Activated CD4-positive, alpha-beta T cell treated with anti-CD3 and anti-CD28 coated beads, Interleukin-2, amount 50 U/mL, for 16 hours (primary cell): ENCODE measurements at places on chromosomes 7 and 10.
A peak's percentile ranks its signal among the peaks of the same experiment; 100 is the strongest.

GRCh38 chr7:27312820-27313219 is 70.2 kb downstream of the EVX1 start:
- DNase-seq: no peak

GRCh38 chr10:102406815-102407214 is 11.3 kb downstream of the NFKB2 start:
- no peak for DNase-seq

DNA sequence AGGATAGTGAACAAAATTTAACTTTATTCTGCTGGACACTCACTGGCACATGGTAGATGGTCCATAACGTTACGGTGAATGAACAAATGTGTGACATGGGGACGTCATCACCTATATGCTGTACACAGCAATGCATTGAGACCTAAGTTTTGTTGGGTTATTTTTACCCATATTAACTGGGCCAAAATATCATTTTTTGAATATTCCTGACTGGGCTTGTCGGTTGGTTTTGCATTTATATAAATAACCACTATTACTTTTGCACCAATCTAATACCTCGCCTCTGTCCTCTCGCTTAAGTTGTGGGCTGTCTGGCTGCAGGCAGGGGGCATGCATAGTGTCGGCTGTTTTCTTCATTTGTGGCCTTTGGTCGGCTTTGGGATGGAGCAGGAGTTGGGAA is 161.7 kb downstream of the USP6NL start:
- DNase-seq: no peak

GRCh38 chr7:33432821-33433220 is 303.5 kb downstream of the BBS9 start:
- DNase-seq: no peak

GRCh38 chr10:21521751-21522533 is 3.5 kb downstream of the SKIDA1 start:
- DNase-seq: no peak

GRCh38 chr7:50492770-50493519 is 42.8 kb upstream of the FIGNL1 start:
- no peak for DNase-seq

- no peak for DNase-seq
These were observed 139.4 kb downstream of the GNAT3 start for GRCh38 chr7:80372415-80372814.

- DNase-seq: no peak
These were observed at the start of gene POM121L12 for GRCh38 chr7:53035499-53036412. TSS of gene POM121L12 (plus strand) at chr7:53035633. CDS start at chr7:53035672, 39 bp downstream.

DNA sequence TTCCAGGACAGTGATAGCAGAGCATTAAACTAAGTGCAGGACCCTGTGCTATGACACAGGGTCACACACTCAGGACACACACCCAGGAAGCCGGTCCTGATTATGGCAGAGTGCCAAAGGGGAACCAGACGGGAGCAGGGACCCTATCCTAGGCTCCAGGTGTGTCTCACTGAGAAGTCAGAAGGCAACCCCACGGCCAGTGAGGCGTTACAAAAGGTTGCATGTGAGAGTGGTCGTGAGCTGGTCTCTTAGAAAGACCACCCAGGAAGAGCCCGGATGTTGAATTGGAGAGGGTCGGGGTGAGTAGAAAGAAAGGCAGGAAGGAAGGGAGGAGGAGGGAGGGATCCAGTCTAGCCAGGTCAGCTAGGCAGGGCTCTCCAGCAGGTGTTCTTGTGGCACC is 31.0 kb downstream of the FRMPD2 start:
- DNase-seq: no peak

DNA sequence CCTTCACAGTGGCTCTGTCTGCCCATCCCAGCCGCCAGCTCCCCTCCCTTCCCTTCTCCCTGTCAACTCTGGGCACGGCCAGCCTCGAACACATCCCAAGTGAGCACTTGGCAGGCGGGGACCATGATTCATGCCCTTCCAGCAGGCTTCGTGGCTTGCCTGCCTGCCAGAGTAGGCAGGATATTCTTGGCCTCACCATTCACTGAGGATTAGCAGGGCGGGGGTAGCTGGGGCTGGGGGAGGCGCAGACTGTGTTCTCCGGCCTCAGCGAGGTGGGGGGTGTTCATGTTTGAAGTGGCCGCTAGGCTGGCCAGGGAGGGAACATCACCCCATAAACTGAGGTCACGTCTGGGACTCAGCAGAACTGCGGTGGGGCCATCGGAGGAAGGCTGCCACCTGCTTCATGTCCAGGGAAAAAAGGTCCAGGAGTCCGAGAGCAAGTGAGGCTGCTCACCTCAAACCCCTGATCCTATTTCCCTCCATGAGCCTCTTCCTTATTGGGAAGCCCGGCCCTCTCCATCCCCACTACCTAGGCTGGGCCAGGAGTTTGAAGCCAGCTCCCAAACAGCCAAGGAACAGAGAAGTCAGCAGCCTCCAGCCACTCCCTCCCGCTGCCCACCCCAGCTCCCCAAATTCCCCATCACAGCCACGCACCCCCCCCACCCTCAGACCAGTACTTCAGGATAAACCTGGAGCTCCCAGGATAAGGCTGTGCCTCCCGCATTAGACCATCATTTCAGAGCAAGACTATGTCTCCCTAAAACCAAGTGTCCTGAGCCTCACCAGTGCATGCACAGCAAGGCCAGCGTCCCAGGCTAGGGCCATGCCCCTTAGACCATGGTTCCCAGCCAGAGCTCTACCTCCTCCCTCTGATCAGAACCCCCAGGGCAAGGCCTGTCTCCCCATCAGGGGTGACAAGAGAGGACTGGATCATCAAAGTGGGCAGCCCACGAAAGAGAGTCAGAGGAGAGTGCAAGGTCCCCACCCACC is 42.8 kb upstream of the RABGEF1 start:
- no peak for DNase-seq

DNA sequence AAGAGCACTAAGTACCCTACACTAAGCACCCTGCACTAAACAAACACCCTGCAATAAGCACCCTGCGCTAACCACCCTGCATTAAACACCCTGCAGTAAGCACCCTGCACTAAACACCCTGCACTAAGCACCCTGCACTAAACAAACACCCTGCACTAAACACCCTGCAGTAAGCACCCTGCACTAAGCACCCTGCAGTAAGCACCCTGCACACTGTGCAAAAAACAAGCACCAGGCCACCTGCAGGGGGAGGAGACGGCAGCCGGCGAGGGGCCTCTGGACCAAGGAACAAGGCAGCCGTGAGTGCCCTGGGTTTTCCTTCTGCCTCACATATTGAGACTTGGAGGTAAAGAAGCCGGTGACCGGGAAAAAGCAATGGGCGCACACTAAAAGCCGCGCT is 30.2 kb downstream of the KNDC1 start:
- no peak for DNase-seq

GRCh38 chr10:57338823-57339558 is 928.7 kb downstream of the IPMK start:
- peak; percentile 40 for DNase-seq

GRCh38 chr7:38880035-38880434 is 29.0 kb downstream of the VPS41 start:
- DNase-seq: no peak

GRCh38 chr7:28061824-28062196 is 118.8 kb downstream of the JAZF1 start:
- DNase-seq: no peak

DNA sequence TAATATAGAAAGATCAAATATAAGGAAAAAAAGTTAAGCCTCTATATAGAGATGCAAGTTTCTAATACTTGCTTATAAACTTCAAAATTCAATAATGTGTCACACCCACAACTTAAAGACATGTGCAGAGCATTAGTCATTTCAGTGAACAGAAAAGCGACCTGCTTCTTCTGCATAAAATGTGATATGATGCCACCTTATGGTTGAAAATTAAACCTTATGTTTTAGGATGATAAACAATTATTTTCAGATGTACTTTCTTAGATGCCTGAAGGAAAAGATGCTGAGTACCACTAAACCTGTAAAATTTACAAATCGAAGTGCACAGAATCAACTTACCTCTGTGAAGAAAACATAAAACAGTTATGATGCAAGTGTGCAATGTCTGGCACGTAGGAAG is 96.0 kb downstream of the MTERF1 start:
- peak; percentile 5 for DNase-seq

DNA sequence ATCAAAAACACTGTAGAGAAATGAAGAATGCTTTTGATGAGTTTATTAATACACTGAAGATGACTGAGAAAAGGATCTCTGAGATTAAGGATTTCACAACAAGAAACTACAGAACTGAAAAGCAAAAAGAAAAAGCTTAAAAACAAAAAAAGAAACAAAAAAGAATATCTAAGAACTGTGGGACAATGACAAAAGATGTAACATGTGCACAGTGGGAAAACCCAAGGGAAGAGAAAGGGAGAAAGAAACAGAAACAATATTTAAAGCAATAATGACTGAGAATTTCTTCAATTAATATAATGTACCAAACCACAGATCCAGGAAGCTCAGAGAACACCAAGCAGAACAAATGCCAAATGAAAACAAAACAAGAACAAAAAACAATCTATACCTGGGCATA is 42.2 kb downstream of the TFEC start:
- no peak for DNase-seq

DNA sequence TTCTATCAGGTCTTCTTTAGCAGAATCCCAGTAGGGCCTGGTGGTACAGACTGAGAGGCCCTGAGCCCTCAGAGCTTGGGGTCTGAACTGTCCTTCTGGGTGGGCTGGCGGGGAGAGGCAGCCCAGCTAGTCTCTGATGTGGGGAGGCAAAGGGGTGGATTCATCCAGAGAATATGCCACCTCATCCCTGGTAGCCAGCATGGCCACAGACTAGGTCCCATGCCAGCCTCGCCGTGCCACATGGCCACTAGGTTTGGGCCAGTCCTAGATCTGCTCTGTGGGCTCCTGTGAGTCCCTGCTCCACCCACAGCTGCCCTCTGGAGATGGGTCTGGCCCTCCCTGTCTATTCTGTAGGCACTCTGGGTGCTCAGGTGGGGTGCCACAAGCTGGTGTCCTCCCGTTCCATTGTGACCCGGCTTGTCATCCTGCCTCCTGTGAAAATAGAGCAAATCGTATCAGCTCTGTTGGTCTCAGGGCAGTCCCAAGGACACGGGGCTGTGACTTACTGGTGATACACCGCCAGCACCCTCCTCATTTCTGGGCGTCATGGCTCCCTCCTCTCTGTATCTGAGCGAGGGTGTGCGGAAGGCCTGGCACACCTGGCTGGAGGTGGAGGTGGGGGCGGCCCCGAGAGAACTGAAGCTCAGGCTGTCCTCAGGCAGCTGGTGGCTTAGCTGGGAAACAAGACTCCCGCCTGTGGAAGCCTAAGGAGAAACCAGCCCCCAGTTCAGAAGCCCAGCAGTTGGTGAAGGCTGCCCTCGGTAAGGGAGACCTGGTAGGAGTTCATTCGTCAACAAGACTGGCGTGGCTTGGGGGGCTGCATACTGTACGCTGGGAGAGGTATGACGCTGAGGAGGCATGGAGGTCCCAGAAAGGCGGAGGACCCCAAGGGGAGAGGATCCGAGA is 33.3 kb downstream of the UNC5B start:
- DNase-seq: no peak

DNA sequence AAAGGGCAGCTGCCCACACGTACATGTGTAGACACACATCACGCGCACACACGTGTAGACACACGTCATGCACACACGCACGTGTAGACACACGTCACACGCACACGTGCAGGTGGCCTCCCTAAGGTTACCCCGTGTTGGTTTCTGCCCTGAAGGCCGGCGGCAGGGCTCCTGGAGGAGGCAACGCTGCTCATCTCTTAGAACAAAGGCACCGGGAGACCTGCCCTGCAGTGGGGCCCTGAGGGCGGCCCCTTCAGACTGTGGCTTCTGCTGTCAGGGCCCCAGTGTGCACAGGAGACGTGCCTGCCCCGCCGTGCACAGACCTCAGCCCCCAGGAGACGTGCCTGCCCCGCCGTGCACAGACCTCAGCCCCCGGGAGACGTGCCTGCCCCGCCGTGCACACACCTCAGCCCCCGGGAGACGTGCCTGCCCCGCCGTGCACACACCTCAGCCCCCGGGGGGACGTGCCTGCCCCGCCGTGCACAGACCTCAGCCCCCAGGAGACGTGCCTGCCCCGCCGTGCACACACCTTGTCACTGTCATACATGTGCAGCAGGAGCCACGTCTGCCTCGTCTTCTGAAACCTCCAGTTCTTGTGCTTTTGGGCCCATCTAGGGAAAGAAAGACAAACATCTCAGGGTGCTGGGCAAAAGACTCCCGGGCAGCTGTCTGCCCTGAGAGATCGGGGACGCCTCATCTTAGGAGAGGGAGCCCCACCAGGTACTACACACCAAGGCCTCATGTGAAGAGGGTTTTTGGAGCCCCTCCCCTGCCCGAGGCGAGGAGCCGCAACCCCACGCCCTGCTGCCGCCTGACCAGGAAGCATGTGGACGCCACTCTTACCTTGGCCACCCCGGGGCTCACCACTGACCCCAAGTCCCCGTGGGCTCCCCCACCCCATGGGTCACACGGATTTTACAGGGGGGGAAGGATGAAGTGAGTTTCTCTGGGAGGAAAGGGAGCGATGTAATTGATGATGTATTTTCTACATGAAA is 17.3 kb downstream of the CYP2W1 start:
- no peak for DNase-seq

- no peak for DNase-seq
These were observed 369.5 kb downstream of the IPMK start for GRCh38 chr10:57898231-57898630.

- DNase-seq: no peak
These were observed 41.6 kb downstream of the NEBL start for GRCh38 chr10:20855398-20856038.

GRCh38 chr7:16044645-16045044 is 358.2 kb upstream of the MEOX2 start:
- no peak for DNase-seq

- no peak for DNase-seq
These were observed 105.2 kb upstream of the NEBL start for GRCh38 chr10:21002091-21002878.

GRCh38 chr10:114632869-114633715 is 25.0 kb downstream of the ABLIM1 start:
- no peak for DNase-seq

DNA sequence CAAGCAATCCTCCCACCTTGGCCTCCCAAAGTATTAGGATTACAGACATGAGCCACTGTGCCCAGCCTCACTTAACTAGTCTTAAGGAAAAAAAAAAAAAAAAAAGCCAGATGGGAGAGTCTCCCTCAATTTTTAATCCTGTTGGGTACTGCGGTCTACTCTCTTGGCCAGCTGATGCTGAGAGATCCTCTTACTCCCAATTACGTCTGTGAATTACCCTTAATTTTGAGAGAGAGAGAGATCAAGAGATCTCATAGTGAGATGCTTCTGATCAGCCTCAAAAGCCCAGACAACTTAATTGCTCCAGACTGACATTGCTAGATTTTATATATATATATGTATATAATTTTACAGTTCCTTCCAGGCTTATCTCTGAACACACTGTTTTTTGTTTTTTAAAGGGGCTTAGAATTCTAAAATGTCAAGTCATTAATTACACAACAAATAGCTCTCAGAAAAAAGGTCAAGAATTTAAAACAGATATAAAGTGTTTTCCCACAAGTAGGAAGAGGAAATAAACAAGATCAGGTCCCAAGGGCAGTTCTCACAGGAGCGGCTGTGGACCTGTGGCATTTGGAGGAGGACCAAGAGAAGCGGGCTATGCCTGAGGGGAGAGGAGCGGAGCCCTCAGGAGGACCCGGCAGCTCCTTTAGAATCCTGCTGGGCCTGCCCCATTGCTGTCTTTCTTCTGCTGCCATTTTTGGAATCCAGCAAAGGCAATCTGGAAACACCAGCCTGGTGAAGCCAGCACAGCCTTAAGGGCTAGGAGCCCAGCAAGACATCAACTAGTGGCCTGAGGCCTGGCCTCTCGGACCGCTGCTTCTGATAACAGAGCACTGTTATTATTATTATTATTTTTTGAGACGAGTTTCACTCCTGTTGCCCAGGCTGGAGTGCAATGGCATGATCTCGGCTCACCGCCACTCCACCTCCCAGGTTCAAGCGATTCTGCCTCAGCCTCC is 30.1 kb downstream of the DENND2A start:
- no peak for DNase-seq
